ENCODE measurements at places on chromosomes 6 and 20.

DNA sequence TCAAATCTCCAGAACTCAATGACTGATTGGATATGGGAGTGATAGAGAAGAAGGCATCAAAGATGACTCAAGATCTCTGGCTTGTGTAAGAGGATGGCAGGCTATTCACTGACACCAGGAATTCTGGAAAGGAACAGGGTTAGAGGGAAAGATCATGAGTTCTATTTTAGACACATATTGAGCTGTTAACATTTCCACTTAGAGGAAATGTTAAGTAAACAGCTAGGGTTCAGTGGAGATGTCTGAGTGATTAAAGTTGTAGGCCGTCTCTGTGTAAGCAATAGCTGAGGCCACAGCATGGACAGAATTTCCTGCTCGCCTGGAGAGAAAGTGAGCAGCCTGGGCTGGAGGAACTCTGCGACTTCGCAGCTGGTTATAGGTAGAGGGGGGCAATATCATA lies 21.0 kb downstream of the ZC3H12D start:
- DNase-seq: no peak

- no peak for DNase-seq
Observed at GRCh38 chr6:11358904-11359830, 126.7 kb upstream of the NEDD9 start.

- no peak for DNase-seq
Observed at GRCh38 chr6:79137671-79138070, 59.6 kb upstream of the PHIP start.

DNA sequence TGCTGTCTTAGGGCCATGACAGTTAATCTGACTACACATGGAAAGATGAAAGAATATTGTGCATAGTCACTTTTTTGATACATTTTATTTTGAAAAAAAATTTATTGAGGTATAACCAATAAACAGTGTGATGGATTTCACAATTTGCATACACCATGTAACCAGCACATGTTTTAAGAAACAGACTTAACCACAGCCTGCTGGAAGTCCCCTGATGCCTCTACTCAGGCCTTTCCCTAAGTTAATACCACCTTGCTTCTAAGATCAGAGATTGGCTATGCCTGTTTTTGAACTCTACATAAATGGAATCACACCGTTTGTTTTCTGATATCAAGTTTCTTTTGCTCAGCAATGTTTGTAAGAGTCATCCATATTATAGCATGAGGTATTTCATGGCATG lies 136.3 kb downstream of the CFAP61 start:
- no peak for DNase-seq

GRCh38 chr20:13533946-13534345 lies 104.8 kb downstream of the TASP1 start:
- DNase-seq: no peak

DNA sequence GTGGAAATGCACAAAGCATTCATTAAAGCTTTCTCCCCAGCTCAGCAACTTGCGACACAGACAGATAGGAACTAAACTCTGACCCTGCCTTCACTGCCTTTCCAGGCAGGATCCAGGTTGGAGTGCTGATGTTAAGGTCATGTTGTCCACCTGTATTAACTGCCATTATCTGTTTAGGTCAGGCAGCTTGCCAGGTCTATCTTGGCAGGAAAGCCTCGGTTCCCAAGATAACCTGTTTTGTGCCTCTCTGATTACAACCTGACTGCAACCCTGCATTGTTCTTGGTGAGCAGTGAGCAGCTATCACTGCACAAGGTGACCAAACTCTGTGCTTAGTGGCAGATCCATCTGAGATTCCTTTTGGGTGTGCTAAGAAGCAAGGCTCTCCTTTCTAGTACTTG lies 23.2 kb upstream of the ELOVL2 start:
- no peak for DNase-seq

GRCh38 chr20:23446505-23446904 lies 6.2 kb downstream of the CST11 start:
- no peak for DNase-seq

DNA sequence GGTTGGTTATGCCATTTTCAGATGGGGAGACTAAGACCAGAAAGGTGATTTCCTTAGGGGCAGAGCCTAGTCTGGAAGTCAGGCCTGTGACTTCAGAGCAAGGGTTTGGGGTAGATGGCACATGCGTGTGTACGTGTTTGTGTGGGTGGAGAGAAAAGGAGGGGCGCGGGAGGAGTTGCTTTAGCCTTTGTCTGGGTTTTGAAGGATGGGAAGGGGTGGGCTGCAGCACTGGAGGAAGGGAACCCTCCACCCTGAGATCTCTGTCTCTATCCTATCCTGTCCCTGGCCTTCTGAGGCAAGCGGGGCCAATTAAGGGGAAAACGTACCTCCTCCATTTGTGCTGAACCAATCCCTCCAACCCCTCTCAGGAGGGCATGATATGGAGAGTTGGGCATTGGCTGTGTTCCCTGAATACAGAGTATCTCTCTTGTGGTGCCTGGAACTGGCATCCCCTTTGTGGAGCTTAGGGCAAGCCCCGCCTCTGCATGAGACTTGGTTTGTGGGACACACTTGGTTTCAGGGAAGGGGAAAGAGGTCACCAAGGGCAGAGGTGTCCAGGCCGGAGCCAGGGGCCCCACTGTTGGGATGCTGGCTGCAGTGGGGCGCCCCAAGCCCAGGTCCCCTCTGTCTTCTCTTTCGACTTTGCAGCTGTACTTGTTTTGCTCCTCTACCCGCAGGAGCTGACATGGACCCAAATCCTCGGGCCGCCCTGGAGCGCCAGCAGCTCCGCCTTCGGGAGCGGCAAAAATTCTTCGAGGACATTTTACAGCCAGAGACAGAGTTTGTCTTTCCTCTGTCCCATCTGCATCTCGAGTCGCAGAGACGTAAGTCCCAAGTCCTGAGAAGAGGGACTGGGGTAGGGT lies at the start of gene DBNDD2:
Gene DBNDD2, plus strand, starts transcription at position 507 of the 863 bp plus-strand sequence. Its CDS starts 179 bp downstream, at position 686.
- no peak for DNase-seq

GRCh38 chr20:62952968-62953838 lies 694 bp downstream of the SLC17A9 start:
- DNase-seq: no peak

DNA sequence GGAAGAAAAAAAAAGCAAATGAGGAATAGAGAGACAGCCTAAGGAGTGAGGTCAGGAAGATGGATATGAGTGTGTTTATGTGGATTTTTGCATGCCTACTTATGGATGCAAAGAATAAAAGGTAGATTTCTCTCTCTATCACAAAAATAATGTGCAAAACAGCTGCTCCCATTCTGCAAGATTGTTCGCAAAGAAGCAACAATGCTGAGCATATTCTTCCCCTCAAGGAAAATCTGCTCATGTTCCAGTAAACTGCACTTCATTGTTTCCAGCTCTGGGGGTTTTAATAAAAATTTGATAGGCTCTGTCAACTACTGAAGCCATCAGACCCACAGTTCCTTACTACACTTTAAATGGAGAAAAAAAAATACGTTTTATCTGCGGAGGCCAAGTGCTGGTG lies 177.3 kb downstream of the COL9A1 start:
- DNase-seq: no peak

DNA sequence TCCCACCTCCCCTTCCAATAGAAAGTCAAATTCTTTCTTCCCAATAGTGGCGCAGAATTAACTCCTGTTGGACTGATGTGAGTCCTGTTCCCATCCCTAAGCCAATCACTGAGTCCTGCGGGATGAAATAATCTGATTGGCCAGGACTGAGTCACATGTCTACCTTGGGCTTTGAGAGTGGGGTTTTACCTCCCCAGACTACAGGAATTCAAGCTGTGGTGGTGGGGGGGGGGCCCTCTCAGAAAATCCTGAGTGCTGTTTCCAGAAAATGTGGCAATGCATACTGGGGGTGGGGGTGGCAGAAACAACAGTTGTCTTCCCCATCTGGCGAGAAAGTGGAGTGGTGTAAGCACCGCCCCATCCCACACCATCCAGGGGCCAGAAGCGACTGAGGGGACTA lies 65.7 kb downstream of the CTCFL start:
- DNase-seq: no peak

DNA sequence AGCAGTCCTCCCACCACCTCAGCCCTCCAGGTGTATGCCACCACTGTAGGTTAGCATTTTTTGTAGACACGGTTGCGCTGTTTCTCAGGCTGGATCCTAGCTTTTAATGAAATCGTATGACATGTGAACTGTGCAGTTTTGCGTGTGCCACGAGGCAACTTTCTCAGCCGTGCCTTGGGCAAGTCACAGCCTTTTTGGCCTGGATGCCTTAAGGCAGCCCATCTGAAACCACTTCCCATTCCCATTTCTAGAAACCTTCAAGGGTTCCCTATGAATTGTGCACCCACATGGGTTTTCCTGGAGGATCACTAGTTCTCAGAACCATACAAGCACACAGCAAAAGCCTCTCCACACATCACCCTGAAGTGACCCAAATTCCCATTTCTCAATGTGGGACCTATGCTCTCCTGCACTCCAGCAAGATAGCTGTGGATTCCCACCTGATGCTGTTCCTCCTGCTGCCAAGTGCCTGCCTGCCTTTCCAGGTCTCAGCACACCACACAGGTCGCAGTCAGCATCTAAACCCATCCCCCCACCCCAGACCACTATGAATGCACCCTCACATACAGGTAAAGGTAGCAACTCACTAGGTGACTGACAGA lies 28.9 kb downstream of the SNX5 start:
- DNase-seq: no peak

- DNase-seq: no peak
Observed at GRCh38 chr20:49697071-49697470, 16.6 kb downstream of the B4GALT5 start.

DNA sequence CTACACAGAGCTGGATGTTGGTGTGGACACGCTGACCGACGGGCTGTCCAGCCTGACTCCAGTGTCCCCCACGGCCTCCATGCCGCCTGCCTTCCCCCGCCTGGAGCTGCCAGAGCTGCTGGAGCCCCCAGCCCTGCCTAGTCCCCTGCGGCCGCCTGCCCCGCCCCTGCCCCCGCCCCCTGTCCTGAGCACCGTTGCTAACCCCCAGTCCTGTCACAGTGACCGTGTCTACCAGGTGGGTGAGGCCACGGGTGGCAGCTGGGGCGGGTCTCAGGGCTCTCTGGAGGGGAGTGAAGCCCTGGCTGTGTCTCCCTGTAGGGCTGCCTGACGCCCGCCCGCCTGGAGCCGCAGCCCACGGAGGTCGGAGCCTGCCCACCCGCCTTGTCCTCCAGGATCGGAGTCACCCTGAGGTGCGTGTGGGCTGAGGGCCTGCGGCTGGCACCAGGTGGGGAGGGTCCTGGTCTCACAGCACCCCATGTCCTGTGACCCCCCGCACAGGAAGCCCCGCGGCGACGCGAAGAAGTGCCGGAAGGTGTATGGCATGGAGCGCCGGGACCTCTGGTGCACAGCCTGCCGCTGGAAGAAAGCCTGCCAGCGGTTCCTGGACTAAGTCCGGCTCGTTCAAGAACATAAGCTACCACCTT lies 2.9 kb downstream of the SLC2A4RG start:
- DNase-seq: no peak

DNA sequence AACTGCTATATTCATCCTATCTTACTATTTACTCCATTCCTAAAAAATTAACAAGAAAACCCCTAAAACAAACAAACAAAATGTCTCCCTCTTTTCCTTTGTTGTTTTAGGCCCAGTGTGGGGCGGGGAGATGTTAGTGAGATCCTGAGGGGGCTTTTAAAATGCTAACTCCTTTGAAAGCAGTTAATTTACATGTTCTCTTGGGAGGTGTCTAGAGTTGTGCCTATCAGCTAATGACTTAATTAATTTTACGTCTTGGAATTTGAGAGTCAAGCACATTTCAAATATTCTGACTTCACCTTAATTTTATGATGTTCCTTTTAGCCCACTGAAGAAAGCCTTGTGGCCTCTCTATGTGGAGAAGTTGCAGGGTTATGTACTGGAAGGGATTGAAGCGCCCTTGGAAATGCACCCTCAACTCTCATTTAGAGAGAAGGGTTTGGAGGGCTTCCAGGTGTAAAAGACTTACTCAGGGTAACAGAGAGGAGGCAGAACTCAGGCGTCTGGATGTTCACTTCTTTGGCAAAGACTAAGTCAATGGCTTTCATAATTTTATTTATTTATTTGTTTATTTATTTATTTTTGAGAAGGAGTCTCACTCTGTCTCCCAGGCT lies 4.9 kb downstream of the SASH1 start:
- DNase-seq: no peak

DNA sequence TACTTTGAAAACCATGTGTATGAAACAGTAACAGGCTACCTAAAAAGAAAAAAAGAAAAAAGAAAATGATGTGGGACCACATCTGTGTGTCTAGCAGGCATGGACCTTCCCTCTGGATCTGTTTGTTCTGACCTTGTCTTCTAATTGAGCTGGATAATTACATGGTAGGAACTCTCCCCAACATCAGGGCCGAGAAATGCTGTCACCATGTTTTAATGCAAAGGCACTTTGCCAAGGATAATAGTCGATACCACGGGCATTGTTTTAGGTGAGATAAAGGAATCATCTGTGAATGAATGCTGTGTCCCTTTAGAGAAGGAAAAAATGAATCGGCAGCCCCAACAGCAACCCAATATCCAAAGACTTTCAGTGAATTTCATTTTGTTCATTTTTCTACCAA lies 149.1 kb downstream of the ZDHHC14 start:
- DNase-seq: no peak

DNA sequence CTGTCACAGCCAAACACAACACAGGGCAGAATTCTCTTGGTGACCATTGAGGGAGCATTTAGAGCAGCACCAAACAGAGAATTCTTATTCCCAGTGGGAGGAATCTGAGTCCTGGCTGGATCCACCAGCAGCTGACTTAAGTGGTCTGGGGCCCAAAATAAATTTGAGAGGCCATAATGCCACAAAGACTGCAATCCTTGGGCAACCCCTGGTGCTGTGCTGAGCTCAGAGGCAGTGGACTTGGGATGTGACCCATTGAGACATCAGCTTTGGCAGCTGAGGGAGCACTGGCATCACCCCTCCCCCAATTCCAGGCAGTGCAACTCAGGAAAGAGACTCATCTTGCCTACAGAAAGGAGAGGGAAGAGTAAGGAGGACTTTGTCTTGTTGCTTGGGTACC lies 48.6 kb upstream of the THBS2 start:
- no peak for DNase-seq

DNA sequence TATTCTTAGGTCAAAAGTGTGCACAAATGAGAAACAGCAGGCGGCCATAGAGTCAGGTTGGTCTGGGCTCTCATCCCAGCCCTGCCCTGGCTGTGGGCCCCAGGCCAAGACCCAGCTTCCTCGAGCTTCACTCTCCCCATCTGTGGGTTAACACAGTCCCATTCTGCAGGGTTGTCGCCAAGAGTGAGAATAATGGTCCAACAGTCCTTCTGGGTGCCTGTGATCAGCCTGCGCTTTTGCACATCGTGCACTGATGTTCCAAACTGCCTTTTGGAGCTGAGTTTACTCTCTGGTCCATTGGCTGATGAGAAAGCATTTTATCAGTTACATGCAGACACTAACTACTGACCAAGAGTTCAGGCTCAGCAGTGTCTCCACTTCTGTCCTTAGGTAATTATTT lies 82.6 kb downstream of the INSM1 start:
- DNase-seq: no peak

DNA sequence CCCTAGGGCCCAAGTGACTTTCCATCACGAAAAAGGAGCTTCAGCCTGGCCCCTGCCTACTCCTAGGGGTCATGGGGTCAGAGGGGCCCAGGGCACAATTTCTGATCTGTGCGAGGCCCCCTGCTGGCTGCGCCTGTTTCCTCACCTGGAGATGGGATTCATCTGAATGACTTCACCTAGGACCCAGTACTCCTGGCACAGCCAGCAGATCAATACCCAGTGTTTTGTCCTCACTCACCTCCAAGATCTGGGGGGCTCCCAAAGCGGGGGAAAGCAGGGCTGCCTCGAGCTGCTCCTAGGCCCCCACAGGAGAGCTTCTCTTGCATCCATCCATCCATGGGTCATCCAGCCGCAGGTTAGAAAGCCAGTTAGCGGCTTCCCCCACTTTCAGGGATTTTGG lies 33.8 kb downstream of the CD40 start:
- peak; percentile 2 for DNase-seq

Measured in CD4-positive, alpha-beta T cell treated with Interleukin-12 subunit alpha and Interleukin-12 subunit beta, for 1 hour (primary cell).